ENCODE measurements at places on chromosomes 7 and 10. TPM values are rescaled to one million over a fixed set of nuclear protein-coding genes. Genes with fewer than 3 reads are reported as not detected.

DNA sequence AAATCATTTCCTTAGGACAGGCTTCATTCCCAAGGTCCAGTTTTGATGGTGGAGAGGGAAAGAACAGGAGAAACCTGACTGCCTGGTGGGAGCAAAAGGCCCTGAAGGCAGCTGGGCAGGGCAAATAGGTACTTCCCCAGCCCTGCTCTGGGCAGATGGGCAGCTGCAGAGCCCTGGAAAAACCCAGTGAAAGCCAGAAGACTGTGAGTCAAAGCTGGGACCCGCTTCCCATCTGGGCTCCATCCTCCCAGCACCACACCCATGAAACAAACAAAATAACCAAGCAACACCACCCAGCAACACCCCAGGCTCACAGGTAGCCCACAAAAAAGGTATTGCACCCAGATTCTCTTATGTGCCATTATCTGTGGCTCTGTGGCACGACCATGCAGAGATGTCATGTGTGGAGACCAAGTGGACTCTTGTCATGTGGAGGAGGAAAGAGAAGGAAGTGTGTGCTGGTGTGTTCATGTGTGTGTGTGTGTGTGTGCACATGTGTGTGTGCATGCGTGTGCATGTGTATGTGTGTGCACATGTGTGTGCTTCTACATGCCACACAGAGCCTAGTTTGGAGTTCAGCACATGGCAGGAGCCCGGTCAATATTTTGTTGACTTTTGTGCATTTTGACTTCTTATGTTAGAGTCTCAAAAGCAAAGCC, 9.8 kb downstream of the CLRN3 start:
- DNase-seq = no peak

- DNase-seq = no peak
Observed at GRCh38 chr10:132541129-132541528, 3.5 kb downstream of the INPP5A start.

DNA sequence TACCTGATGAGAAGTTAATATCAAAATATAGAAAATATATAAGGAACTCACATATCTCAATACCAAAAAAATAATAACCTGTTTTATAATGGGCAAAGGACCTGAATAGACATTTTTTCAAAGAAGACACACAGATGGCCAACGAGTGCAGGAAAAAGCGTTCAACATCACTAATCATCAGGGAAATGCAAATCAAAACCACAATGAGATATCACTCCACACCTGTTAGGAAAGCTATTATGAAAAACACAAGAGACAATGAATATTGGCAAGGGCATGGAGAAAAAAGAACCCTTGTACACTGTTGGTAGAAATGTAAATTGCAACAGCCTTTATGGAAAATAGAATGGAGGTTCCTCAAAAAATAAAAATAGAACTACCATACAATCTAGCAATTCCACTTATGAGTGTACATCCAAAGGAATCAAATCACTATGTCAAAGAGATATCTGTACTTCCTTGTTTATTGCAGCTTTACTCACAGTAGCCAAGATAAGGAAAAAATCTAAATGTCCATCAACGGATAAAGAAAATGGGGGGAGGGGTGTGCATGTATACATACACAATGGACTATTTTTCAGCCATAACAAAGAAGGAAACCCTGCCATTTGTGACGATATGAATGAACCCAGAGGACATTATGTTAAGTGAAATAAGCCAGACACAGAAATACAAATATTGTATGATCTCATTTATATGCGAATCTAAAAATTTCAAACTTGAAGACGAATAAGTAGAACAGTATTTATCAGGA, 3.6 kb upstream of the ALOX5 start:
- DNase-seq = no peak

Gene GPR22
- total RNA-seq = not detected

DNA sequence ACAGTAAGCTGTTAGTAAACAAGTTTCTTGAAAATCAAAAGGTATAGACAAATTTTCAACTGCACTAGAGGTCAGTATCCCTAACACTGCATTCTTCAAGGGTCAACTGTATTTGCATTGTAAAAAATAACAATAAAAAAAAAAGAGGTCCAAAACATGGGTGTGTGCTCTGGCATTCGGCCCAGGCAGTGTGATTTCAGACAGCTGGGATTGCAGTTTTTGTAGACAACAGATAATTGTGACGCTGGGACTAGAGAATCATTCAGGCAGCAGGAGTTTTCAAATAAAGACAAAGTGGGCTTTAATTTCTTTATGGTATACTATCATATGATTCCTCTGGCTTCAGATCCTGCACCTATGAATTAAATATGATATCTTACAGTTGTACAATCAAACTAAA, 543.2 kb upstream of the SEMA3D start:
- no peak for DNase-seq

DNA sequence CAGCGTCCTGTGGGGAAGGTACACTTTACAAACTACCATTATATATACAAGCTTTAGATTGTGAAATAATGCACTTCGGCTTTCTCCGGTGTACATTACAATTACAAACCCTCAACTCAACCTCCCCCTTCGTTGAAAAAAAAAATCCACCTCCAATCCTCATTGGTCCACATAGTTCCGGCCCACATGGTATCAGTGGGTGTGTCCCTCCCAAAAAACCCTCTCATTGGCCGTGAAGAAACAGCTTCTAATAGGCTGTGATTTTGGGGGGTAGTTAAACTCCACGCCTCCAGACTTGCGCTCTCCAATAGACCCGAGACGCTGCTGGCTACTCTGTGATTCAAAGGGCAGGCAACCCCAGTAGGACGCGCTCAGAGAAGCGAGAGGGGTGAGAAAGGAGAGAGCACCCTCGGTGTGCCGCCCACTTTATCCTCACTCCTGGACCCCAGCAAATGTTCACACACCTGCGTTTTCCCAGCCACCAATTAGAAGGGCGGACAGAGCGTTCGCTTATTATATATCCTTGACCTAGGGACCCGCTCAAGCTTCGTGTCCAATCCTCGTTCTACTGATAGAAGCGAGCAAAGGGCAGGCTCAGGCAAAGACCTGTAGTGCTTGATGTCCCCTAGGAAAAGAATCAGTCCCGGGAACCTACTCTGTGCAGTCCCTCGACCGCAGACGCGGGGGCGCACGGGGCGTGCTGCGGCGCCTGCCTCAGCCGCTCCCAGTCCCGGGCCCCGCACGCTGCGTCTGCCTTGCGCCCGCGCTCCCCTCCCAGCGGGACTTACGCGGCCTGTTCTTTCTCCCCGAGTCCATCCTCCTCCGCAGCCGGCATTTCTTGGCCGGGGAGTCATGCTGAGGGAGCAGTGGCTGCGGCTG, 991 bp downstream of the PANK1 start:
- peak; percentile 95 for DNase-seq

DNA sequence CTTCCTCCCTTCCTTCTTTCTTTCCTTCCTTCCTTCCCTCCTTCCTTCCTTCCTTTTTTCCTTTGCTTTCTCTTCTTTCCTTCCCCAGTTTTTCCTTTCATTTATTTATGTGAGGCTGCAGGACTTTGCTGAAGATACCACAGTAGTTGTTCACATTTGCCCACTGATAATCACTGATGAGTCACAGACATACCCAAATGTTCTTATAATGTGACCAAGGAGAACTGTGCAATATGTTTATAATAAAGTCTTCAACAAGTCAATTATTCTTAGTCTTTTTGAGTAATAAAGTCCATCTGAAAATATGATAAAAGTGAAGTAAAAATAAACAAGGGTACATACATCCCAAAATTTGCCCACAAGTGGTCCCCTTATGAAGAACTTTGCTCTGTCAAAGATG, 159.7 kb downstream of the GNAI1 start:
- DNase-seq = no peak

Gene IKZF1
- not detected for total RNA-seq

Gene SFMBT2
- total RNA-seq = 1.4 TPM

Gene NPC1L1
- not detected for total RNA-seq

Gene KIAA1549
- 5.1 TPM for total RNA-seq
